Caudate nucleus (tissue), 63 donors: ENCODE measurements at places on chromosomes 5 and 9.

DNA sequence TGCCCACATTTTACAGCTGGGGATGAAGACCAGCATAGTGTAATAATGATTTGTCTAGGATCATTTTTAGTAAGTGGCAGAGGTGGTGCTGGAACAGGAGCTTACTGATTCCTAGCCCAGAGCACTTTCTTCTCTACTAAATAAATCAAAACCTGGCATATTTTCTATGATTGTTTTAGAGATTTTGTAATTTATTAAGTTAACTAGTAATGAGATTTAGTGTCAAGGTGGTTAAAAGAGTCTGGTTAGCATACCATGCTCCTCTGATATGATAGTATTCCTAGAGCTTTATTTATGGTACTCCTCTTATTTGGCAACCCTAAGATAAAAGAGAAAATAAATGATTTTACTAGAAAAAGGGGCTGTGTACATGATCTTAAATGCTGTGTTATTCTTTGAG, 604.0 kb downstream of the ISL1 start:
- no peak for DNase-seq

GRCh38 chr5:104305602-104306001, 743.0 kb upstream of the NUDT12 start:
- DNase-seq, result no peak

DNA sequence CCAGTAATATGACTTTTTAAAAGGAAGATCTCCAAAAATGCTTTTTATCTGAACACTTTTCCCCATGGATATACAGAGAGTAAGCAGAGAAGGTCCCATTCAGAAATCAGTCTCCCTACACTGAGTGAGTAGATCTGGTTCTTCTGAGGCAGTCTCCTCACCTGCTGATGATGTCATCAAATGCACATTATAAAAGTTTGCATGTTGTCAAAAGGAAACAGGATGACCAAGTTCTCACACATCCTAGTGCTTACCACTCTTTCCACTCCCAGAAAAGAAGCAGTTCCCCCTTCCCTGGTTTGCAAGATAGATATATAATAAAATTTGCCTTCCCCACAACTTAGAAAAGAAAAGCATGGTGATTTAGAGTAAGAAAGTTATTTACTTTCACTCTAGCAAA, 180.5 kb downstream of the RAB3C start:
- DNase-seq, result no peak

DNA sequence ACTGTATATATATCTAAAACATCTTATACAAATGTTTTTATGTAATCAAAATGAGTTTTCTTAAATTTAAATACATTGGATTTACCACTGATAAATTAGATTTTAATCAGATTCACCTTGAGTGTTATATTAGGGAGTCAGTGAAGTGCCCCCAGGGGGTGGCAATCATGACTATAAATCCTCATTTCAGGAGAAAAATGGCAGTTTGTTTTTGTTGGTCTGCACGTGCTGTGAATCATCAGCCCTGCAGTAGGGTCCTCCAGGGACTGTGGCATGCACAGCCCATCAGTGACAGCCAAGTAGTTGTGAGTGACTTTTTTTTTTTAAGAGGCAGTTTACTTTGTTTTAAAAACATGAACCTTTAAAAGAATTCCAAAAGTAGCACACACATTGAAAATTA, 65.2 kb downstream of the ZSWIM6 start:
- no peak for DNase-seq

GRCh38 chr9:136750526-136750925, 2.2 kb upstream of the LCN6 start:
- no peak for DNase-seq

DNA sequence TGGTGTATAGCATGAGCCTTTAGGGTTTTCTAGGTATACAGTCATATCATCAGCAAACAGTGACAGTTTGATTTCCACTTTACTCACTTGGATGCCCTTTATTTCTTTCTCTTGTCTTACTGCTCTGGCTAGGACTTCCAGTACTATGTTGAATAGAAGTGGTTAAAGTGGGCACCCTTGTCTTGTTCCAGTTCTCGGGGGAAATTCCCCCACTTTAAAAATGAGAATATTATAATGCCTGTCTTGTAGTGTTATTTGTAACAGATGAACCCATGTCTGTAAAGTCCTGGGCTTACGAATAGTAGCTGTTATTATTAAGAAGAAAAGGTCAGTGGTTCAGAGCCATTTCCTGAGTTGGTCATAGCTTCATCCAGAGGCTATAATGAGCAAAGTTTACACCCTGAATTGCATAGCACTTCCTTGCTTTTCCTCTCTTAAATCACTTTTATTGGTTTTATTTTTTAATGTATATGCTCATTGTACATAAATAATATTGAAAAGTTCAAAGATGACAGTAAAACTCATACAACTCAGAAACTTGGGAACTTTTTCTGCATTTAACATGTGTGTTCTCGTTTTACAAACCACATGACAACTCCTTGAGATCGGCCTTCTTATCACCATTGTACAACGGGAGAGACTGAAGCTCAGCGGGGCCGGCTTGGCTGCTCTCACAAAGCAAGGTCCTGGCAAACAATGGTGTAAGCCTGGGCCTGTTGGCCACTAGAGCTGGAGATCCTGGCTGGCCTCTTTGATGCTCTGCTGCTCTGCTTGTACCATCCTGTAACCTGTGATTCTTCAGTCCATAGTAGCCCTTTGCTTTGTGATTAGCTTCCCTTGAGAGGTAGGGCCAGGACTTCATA, 85.2 kb downstream of the CYFIP2 start:
- DNase-seq, result no peak

GRCh38 chr5:14464671-14465070, 116.9 kb upstream of the OTULINL start:
- DNase-seq, result no peak

DNA sequence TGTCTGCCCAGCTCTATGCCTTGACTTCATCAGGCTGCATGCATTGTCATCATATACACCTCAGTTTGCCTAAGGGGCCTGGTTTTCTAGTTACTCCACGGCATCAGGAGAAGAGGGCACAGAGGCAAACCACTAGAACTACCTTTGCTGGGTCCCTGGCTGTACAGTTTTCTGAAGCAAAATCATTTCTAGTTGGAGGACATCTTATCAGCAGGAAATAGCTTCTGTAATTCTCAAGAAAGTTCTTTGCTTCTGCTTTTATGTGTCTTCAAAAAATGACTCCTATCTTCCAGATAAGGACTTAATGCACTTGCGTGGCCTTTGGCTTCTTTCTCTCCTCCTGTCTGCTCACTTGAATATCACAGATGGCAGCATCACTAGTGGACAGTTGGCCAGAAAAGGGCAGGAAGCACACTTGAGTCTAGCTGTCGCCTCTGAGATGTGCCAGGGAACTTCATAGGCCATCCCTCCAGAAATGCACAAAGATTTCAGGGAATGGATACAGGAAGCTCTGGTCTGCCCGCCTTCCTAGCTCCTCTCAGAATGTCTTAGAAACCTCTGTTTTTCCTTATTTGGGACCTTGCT, 22.4 kb upstream of the LTC4S start:
- no peak for DNase-seq

DNA sequence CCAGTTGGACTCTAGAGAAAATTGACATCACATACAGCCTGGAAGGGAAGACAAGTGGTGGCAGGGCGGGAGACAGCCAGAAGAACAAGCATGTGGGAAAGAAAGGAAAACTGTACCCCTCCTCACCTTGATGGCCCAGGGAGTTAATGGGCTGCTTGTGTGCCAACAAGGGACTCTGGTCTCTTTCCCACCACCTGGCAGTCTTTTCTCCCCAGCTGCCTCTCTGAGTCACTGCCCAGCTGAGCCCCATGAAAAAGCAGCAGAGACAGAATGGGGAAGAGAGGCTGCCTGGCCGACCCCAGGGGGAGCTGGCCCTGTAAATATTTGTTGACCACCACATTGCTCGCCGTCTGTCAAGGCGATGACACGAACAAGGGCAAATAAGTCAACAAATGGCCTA, 359.4 kb downstream of the ENC1 start:
- DNase-seq, result no peak

GRCh38 chr9:106321394-106322180, 541.4 kb upstream of the ZNF462 start:
- DNase-seq, result no peak

DNA sequence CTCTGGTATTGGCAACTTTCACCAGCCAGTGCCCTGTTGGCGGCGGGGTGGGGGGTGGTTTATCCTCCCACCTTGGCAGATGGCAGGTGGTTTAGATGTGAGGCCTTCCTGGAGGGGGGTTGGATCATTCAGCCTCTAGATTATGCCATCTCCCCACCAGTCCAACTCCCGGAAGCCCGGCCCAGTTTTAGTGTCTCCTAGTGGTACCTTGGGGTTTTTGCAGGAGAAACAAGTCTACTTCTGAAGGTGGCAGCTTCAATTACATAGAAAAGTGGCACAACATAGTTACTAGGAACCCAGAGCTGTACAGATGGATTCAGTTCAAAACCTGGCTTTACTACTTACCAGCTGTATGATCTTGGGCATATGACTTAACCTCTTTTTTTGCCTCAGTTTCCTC, 11.3 kb downstream of the PRLR start:
- DNase-seq, result no peak

DNA sequence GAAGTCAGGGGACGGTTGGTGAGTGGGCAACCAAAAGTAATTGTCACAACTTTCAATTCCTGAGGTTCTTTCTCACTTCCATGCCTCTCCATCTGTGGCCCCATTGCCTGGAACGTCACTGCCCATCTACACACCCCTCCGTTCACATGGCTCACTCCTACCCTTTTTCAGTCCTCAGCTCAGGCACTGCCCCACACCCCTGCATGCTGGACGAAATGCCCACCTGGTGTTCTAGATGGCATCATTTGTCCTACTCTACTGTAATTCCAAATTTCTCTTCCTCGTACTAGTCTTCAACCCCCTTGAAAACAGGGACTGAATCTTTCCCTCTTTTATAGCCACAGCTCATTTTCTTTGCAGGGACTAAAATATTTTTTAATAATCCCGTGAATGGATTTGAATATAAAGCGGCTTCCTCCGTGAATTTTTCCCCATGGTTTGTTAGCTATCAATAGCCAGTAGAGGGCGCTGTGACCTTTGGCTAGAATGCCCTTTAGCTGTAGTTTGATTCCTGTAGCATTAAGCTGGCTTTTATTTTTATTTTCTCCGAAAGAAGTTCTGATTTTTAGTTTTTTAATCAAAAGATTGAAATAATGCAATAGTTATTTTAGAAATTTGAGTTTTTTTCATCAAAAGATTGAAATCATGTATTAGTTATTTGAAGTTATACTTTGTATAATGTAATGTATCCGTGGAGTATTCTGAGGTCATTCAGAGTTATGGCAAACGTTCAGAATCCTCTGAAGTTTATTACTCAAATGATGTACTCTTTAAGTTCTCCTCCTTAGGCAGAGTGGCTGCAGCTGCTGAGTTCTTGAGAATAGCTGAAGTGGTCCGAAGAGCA, 232.1 kb downstream of the SH3GL2 start:
- DNase-seq, result no peak
